Common myeloid progenitor, CD34-positive (primary cell): ENCODE measurements at places on chromosomes 4 and X.

- no peak for DNase-seq
These were observed 13.0 kb downstream of the FGD1 start for GRCh38 chrX:54482839-54483593.

DNA sequence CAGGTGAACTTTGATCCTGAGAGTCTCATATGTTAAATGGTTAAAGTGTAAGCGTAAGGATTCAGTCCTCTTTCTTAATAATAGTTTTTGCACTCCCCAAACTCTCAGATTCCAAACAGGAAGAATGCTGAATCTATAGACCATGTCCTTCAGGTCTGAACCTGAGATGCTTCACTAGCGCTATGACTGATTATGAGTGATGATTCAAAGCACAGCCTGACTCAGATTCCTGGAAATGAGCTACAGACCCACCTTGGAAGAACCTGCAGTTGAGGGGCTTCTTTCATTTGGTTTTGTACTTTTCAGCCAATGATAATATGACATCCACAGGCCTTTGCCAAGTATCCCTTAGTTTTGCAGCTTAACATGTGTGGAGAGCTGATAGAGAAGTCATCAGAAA, 1.4 kb downstream of the EDNRA start:
- no peak for DNase-seq

- no peak for DNase-seq
These were observed 408.4 kb upstream of the EMCN start for GRCh38 chr4:100926039-100926717.

DNA sequence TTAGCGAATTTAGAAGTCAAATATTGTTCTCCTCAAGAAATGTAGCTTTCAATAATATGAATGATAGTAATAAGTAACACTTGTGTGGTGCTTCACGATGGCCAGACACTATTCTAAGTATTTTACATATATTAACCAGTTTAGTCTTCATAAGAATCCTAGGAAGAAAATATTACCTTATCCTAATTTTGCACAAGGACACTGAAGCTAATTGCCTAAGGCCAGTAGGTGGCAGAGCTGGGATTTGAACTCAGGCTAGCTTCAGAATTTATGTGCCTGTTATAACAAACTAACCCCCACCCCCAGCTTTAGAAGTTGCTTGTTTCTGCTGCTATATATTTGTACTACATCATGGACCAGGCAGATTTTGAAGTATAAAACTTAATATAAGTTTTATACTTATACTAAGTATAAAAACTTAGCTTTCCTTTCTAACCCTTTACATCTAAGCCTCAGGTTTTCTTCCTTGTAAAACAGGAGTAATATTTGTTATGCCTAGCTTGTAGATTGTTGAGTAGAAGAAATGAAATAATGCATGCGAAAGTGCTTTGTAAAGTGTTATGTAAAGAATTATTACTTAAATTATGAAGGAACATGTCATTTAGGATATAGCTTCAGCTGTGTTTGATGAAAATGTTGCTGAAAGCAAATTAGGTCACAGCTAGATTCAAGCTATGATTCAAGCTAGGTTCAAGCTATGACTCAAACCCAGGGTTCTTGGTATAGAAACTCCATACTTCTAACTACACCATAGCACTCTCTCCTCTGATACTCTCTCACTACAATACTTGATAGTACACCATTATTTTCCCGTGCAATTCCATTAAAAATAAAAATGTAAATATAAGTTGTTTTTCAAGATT, 4.2 kb upstream of the CDS1 start:
- peak; percentile 53 for DNase-seq

- DNase-seq: peak; percentile 29
These were observed 216.8 kb upstream of the PSAPL1 start for GRCh38 chr4:7651461-7651921.

DNA sequence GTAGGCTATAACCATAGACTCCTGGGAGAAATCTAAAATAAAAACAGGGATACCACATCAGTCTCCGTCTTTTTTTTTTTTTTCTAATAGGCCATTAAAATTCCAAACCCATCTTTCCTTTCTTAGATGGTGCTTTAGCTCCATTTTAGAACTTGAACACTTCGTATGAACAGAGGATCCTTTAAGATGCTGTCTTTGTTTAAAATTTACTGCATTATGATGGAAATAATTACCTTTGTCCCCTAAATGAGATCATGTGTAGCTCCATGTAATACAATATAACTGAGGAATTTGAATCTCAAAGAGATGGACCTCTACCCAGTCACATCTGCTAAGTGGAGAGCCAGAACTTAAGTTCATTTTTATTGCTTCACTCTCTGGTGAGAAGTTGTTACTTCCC, 47.9 kb downstream of the CEP135 start:
- DNase-seq: no peak

GRCh38 chr4:156998500-156999174, 27.0 kb upstream of the PDGFC start:
- DNase-seq: no peak

DNA sequence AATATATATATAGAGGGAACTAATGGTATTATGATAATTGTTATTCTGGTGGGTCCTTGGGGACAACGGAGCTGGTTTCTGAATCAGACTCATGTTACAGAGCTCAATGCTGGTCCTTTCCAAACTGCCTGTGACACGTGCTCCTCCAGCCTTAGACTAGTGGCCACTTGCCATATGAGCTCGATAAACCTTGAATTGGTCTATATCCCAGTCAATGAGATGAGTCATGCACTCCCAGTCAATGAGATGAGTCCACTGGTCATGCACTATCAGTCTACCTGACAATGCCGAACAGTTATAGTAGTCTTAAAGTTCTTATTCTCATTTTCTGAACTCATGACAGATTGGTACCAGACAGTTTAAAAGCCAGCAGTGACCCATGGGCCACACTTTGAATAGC, 325.2 kb downstream of the LDB2 start:
- DNase-seq: no peak

- DNase-seq: peak; percentile 64
These were observed 10.9 kb downstream of the DCK start for GRCh38 chr4:71004281-71004851.

DNA sequence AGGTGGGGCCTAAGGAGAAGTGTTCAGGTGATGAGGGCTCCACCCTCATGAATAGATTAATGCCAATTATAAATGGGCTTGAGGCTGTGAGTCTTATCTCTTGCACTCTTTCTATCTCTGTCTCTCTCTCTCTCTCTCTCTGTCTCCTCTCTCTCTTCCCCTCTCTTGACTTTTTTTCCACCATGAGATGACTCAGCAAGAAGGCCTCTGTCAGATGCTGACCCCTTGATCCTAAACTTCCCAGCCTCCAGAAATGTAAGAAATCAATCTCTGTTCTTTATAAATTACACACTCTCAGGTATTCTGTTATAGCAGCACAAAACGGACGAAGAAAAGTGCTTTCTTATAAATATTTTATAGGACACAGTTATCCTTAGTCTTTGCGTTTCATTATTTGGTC, 184.9 kb upstream of the PCDH7 start:
- no peak for DNase-seq

- peak; percentile 65 for DNase-seq
These were observed 75.1 kb downstream of the PRKX start for GRCh38 chrX:3638280-3638873.

- no peak for DNase-seq
These were observed 511.3 kb upstream of the PCDH7 start for GRCh38 chr4:30208731-30209435.

DNA sequence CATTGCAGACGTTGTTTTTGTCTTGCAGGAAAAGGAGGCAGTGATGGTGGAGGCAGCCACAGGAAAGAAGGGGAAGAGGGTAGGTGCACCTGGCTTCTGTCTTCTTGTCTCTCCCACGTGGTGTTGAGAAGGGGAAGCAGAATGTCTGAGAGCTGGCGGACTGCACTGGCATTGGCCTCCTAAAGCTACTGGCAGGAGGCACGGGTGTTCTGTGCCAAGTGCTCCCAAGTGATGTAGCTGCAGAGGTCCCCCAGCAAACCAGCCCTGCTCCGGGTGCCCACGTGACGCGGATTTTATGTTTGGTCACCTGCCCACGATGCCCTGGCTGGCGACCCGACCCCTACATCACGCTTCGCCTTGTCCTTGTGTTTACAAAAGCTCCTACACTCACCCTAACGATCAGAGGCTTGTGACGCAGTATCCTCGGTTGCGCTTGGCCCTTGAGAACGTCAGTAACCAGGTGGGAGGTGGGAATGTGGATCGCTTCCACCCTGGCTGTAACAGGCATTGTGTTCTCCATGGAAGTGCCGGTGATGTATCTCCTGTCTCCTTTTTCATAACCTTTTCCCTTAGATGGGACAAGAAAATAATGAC, 28.5 kb upstream of the XG start:
- no peak for DNase-seq

DNA sequence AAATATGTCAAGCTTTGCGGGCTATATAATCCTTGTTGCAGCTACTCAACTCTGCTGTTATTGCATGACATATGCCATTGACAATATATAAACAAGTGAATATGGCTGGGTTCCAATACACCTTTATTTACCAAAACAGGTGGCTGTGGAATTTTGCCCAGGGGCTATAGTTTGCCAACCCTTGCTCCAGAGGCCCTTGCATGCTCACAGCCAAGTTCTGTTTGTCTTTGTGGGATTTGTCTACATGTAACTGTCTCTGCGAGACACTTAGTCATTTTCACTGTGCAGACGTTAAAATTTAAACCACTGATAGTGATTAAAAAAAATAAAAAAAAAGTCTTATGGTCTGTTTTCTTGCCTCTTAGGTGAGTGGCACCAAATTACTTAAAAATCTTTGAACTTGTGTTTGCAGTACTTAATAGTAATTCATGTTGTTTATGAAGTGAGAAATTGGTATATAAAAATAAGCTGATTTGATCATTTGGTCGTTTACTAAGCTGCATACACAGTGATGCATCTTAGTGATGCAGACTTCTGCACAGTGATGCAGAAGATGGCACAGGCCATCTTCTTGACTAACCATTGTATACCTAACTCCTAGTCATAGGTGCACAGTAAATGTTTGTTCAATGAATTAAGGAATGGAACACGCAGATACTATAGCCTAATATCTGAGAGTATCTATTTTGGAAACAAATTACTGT, 170.9 kb downstream of the FRMPD4 start:
- DNase-seq: no peak

- no peak for DNase-seq
These were observed 343.1 kb downstream of the GRID2 start for GRCh38 chr4:92646826-92647225.

DNA sequence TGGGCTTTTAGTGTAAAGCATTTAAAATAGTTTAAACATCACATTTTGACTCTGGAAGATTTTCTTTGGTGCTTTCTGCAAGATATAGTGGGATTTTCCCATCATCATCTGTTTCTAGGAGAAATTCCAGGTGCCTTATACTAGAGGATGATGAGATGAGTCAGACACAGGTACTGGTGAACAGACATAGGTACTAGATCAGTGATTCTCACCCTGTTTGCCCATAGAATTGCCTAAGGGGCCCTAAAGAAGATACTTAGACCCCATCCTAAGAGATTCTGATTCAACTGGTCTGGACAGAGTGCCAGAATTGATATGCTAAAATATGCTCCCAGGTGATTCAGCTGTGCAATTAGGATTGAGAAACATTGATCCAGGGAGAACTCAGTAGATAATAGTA, 9.7 kb downstream of the TSPAN7 start:
- no peak for DNase-seq

GRCh38 chrX:39941332-39941920, 156.3 kb downstream of the BCOR start:
- DNase-seq: no peak

- no peak for DNase-seq
These were observed 57.0 kb upstream of the SORBS2 start for GRCh38 chr4:185868983-185869382.

GRCh38 chrX:18436017-18436416, 10.6 kb downstream of the CDKL5 start:
- no peak for DNase-seq

DNA sequence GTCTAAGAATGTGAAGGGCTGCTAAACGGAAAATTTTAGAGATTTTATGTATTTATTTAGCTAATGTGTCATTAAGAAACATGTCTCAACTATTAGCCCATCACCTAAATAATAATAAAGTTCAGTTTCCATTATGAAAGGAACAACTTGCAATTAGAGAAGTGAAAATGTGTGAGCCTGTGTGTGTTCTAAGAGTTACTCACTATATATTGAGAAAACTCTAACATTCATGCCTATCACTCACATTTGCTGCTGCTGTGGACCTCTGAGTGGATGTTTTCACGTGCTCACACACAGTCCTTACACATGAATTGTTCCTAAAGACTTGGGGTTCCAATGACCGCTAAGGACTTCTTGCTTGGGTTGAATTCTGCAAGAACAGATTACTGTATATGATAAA, 364.0 kb downstream of the TMA16 start:
- no peak for DNase-seq

DNA sequence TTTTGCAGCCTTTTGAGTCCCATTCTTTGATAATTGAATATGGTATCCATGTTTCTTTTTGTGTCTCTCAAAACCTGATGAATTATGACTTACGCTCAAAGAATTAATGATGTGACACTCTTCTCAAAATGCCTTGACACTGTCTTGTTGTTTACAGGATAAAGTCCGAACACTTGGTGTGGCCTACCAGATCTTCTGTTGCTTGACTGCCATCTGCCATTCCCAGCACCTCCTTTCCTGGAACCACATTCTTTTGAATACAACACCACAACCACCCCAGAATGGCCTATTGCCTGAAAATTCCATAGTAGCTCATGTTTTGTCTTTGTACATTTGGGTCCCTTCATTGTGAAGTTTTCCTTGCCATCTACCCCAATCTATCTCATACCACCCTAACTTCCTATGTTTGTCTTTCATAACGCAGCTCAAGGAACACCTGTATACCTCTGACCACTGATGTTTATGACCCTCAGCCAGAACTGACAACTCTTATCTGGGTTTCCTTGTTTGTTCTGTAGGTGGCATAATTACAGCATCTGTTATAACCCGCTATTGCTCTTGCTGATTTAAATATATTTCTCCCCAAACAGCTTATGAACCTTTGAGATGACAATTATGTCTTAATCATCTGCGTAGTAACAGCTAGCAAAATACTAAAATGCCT, 991.3 kb downstream of the RAB28 start:
- DNase-seq: no peak

DNA sequence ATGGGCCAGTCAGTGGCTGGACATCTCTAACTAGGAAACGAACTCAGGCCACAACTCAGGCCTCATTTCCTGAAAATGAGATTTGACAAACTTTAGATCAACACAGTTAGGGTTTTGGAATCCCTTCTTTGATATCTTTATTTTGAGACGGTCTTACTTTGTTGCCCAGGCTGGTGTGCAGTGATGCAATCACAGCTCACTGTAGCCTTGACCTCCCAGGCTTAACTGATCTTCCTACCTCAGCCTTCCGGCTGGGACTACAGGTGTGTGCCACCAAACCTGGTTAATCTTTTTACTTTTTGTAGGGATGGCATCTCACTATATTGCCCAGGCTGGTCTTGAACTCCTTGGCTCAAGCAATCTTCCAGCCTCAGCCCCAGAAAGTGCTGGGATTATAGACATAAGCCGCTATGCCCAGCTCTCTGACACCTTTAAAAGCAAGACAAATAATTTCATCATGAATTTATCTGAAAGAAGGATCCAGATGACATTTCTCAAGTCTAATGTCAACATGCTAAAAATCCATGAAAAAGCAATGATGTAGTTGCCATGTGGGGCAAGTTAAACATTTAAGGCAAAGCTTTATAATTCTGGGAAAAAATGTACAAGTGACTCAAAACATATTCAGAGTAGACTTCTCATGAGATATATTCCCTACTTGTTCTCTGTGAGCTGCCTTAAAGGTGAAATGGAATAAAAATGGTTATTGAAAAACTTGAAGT, 89.1 kb upstream of the CBR4 start:
- DNase-seq: no peak

- no peak for DNase-seq
These were observed 41.8 kb downstream of the PRKG2 start for GRCh38 chr4:81173213-81173612.
